T-helper 2 cell (primary cell): ENCODE measurements at places on chromosomes 13 and 19.
A peak's percentile ranks its signal among the peaks of the same experiment; 100 is the strongest.

GRCh38 chr19:40005691-40006272 is 8.9 kb downstream of the ZNF546 start:
- DNase-seq: no peak

- no peak for DNase-seq
These were observed 41.7 kb upstream of the ATP11A start for GRCh38 chr13:112648101-112648500.

GRCh38 chr13:106299621-106300020 is 235.8 kb downstream of the EFNB2 start:
- DNase-seq: no peak

DNA sequence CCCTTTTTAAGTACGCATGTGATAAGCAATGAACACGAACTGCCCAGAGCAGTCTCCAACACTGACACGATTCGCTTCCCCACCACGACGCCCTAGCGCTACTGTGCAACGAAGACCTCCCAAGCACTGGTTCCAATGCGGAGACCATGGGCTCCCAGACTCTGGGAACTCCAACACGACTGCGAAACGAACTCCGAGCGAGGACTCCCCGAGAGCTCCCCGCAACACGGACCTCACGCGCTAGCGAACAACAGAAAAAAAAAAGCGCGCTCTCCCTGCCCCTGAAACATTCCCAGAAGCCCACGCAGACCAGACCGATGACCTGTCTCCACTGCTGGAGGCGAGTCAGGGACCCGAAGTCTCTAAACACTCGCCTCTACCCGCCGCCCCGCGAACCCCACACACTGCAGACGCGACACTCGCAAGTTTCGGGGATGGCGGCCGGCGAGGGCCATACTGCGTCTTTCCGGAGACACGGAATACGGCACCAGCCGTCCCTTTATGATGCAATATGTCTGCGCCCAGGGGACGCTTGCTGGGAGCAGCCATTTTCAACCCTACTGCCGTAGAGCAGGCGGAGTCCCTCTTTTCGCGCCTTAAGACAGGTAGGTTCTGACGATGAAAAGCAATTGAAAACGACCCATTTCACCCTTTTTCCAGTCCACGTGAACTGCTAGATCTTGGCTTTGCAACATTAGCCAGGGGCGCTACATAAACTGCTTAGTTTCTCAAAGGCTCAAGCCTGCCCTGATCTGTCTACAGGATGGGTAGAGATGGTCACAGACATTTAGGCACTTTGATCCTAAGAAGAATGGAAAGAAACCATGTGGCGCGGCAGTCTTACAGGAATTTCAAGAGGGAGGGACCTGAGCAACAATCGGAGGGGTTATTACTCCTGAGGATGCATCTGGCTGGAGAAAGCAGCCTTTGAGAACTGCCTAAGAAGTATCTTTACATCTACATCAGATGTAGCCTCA is at the start of gene ZNF577:
Gene ZNF577 (minus strand): TSS at position 430 of the 977 bp plus-strand sequence. CDS start 7,569 bp downstream, outside the sequence.
- peak; percentile 31 for DNase-seq

DNA sequence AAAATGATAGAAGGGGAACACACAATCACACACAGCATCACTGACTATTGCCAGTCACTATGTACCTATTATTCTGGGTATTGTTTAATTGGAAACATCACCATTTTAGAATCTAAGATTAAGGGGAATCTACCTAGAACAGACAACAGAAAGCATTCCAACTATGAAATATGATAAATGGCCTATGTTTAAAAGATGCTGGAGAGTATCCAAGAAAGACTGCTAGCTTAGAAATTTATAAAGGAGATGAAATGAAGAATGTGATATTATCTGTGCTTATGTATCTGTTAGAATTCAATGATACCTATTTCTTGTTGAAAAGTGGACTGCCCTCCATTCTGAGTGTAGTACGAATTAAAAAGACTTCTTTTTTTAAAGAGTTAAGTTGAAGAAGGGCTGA is 50.5 kb downstream of the KCNRG start:
- DNase-seq: no peak

GRCh38 chr19:33492951-33493350 is 28.6 kb downstream of the PEPD start:
- DNase-seq: no peak

DNA sequence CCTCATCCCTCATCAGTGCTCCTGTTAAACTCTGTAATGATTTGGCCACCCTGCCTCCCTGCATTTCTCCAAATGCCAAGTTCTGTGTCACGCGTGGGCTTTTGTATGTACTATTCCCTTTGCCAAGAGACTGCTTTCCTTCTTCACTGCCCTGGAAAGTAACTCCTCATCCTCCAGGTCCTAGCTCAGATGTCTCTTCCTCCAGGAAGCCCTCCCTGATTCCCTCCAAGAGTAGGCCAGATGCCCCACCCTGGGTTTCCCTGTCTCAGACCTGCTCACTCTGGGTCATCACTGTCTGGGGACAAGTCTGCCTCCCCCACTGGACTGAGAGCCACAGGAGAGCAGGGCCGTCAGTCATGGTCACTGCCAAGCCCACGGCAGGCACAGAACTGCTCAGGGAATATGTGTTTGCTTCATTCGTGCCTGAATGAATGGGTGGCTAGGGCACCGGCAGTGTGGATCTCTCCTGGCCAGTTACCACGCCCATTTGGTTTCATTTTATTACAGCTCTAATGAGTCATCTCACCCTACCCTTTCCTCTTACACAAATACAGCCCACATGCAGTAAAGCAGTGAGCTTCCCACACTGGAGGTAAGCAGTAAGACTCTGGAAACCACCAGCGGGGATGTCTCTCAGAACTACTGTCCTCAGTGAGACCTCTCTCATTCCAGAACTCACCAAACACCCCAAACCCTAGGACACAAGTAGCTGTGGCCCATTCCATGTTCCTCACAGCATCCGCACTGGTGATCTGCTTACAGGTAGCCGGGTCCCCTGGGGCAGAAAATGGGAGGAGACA is 12.1 kb upstream of the GPR4 start:
- DNase-seq: peak; percentile 78

GRCh38 chr19:30479231-30479630 is 107.0 kb downstream of the ZNF536 start:
- DNase-seq: no peak

GRCh38 chr19:51489113-51489512 is 10.8 kb downstream of the CEACAM18 start:
- DNase-seq: no peak

DNA sequence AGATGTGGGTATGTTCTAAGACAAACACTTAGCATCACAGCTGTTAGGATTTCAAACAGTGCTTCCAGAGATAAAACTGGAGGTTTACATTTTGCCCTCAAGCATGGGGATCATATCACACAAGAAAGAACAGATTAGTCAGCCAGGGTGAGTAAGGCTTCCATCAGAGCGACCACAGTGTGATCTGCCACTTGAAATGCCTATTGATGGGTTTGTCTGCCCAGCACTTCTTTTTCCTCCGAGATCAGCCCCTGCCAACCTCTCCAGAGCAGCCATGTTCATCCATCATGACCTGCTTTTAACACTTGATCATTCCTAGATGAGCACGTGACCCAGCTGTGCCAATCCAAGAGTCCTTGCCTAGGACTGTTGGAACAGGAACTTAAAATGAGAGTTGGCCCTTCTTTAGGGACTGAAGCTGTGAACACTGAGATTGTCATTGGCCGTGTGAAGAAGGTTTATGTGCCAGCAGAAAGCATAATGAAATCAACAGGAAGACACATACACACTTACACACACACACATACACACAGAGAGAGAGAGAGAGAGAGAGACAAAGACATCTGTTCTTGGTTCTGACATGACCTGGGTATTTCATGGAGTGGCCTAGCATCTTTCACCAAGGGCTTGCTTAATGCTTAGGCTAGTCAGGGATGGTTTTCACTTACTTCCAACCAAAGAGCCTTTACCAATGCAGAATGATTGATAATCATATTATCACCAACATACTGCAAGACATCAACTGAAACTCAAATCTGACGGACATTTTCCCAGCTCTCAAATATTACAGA is 5.2 kb upstream of the CEBPG start:
- DNase-seq: no peak

GRCh38 chr13:108993346-108993745 is 363.9 kb downstream of the MYO16 start:
- DNase-seq: no peak

DNA sequence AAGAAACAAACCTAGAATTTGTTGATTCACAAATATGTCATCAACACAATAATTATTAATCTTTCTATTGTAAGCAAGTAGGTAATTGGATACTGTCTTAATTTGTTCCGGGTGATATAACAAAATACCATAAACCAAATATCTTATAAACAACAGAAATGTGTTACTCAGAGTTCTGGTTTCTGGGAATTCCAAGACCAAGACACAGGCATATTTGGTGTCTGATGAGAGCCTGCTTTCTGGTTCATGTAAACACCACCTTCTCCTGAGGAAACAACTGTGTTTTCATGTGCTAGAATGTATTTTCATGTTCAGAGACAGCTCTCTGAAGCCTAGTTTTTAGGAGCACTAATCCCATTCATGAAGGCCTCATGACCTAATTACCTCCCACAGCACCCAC is 1819.5 kb downstream of the SLITRK5 start:
- DNase-seq: no peak

DNA sequence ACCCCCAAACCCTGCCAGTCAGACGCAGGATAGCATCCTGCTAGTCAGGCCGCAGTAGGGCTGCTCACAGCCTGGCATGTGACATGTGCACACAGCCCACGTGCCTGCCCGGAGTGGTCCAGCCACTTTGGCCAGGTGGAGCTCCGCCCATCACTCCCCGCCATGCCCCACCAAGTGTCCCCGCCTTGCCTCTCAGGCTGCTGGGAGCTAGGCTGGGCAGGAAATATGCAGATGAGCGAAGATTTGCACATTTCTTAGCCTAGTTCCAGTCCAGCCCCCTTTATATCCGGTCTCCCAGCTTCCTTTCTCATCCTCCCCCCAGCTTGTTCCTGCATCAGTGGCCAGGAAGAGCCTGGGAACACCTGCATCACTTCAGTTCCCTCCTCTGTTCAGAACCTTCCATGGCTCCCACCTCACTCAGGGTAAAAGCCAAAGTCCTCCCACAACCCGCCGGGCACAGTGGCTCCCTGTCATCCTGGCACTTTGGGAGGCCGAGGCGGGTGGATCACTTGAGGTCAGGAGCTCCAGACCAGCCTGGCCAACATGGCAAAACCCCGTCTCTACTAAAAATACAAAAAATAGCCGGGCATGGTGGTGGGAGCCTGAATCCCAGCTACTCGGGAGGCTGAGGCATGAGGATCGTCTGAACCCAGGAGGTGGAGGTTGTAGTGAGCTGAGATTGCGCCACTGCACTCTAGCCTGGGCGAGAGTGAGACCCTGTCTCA is 2.3 kb upstream of the DOCK6 start:
- DNase-seq: no peak

- no peak for DNase-seq
These were observed 54.0 kb upstream of the GTF3A start for GRCh38 chr13:27370305-27370872.
